Thyroid gland (tissue), 4 donors: ENCODE measurements at places on chromosomes 2 and 18. TPM values are rescaled to one million over a fixed set of nuclear protein-coding genes. Genes with fewer than 3 reads are reported as not detected.

Gene FAM228A
- 1.6 TPM for total RNA-seq

Gene VRK2
- 31.4 TPM for total RNA-seq

Gene SNORC
- not detected for total RNA-seq

Gene PRSS56
- not detected for total RNA-seq

Gene PROM2
- total RNA-seq: 24.3 TPM

Gene PIGN
- total RNA-seq: 46.4 TPM

Gene RAD51AP2
- not detected for total RNA-seq

Gene LYPD1
- not detected for total RNA-seq

Gene GKN1
- not detected for total RNA-seq

Gene NPAS2
- total RNA-seq: 16.9 TPM

Gene SLC4A3
- total RNA-seq: 3.0 TPM

Gene SERPINB3
- not detected for total RNA-seq

Gene SOWAHC
- 18.7 TPM for total RNA-seq

Gene PRKD3
- 31.3 TPM for total RNA-seq

Gene PID1
- 14.5 TPM for total RNA-seq

Gene DHRS9
- 0.54 TPM for total RNA-seq

Gene AMER3
- total RNA-seq: not detected

Gene MC4R
- not detected for total RNA-seq

Gene ZSWIM2
- total RNA-seq: not detected

Gene WNT10A
- total RNA-seq: not detected

Gene SLC16A14
- total RNA-seq: 1.8 TPM

Gene ANKRD30BL
- 0.81 TPM for total RNA-seq

Gene INHBB
- 27.5 TPM for total RNA-seq

Gene PROKR1
- not detected for total RNA-seq

Gene CASP8
- 14.1 TPM for total RNA-seq

Gene DIS3L2
- 68.7 TPM for total RNA-seq

Gene ASNSD1
- 51.6 TPM for total RNA-seq

Gene ABCG5
- not detected for total RNA-seq

Gene ABCB11
- not detected for total RNA-seq
